ENCODE measurements at places on chromosomes 16 and 17.

DNA sequence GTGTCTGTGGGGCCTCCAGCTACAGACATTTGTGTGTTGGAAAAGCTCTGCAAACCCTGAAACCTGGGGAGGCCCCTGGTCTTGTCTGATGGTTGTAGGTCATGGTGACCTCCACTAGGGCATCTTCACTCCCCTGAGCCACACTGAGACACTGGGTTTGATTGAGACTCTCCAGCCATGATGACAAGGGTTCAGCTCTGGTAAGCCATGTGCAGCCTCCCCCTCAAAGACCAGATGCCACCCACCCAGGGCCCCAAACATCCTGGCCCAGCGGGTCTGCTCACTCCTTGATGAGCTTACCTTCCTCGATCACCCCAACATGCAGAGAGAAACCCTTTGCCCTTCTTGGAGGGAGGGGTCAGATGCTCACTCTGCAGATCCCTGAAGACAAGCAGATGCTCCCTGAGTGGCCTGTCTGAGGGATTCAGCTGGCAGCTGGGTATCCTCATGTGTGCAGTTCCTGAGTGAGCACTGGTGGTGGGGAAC is 101.6 kb downstream of the METRNL start:
- no peak for DNase-seq

DNA sequence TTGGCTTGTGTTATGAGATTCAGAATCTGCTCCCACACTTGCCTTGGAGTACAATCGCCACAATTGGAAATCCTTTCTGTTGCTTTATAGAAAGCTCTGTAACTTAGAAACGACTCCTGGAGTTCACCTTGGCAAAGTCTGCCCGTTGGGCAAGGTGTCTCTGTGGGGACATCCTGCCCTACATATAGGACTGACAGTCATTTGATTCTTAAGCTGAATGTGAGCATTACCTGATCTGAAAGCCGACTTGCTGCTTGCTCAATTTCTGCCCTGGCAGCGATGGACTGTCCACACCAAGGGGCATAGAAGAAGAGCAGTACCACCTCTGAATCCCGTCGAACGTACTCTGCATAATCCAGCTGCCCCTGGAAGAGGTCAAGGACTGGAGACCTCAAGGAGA is 6.9 kb downstream of the TXNDC11 start:
- no peak for DNase-seq

DNA sequence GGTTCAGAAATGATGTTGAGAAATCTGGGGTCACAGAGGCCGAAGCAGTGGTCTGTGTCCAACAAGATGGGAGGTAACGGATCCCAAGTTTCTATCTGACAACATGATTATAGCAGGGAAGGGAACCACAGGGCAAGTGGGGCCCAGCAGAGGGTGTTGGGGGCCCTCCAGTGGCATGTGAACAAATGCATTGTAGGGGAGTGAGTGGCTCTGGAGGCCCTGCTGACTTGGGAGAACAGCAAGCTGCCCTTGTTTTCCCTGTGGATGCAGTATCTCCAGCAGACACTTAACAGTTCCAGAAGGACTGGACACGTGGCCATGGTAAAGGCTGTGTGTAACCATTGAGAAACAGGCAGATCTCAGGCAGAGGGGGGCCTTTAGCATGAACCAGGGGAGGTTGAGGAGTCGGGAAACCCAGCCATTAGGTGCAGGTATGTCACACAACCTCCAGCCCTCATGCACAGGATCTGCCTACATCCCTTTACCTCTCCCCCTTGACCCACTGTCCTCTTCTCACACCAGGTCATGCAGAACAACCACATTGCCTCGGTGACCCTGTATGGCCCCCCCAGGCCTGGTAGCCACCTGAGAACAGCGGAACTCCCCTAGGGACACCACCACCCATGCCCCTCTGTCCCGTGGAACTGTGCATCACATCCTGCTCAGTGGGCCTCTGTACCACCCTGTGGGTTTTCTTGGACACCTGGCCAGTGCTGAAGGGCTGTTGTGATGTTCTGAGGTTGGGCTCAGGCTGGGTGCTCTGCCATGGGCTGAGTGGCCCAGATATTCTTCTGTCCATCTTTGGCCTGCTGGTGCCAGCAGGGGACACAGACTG is 4.1 kb downstream of the B3GNT9 start:
- DNase-seq = no peak

- DNase-seq = no peak
These were observed 6.4 kb downstream of the ZNF764 start for GRCh38 chr16:30551781-30552180.

DNA sequence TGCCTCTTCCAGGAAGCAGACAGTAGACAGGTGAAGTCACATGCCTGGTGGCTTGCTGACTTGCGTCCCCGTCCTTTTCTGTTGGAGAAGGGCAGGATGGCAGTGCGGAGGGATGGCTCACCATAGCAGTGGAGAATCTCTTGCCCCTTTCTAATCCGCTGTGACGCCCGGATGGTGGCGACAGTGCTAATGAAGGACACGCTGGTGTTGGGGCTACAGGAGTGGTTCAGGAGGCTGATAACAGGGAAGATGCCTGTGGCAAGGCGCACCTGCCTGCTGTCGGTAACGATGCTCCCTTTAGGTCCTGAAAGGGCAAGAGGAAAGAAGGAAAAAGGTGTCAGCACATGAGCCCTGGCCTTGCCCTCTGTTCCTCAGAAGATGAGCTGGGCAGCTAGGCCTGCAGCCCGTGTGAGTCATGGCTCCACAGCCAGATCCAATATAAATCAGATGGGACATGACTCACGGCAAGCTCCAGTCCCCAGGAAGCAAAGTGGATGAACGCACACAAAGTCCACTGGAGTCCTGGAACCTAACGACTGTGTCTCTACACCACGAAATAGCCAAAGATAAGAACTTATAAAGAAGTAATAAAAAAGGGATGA is 25.5 kb downstream of the SERPINF1 start:
- DNase-seq = no peak

DNA sequence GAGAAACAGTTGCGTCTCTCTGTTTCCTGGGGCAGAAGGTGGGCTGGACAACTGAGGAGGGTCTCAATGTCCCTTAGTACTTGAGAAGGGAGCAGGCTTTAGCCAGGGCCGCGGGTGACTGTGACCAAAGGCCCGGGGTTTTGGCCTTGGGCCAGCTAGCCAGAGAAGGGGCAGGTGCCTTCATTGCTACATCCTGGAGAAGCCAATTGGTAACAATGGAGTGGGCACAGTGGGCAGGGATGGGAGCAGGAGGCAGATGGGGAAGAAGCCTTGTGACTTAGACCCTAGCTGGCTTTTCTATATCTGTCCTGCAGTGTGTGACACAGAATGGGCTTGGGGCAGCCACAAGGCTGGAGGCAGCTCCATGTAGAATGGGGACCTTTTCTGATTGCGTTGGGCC is 46.0 kb downstream of the CLEC16A start:
- no peak for DNase-seq

- DNase-seq = no peak
These were observed 204.9 kb downstream of the AXIN2 start for GRCh38 chr17:65356536-65356935.

- no peak for DNase-seq
These were observed 42.6 kb upstream of the CHMP6 start for GRCh38 chr17:80948976-80949450.

GRCh38 chr16:49128740-49129139 is 152.9 kb downstream of the CBLN1 start:
- no peak for DNase-seq

DNA sequence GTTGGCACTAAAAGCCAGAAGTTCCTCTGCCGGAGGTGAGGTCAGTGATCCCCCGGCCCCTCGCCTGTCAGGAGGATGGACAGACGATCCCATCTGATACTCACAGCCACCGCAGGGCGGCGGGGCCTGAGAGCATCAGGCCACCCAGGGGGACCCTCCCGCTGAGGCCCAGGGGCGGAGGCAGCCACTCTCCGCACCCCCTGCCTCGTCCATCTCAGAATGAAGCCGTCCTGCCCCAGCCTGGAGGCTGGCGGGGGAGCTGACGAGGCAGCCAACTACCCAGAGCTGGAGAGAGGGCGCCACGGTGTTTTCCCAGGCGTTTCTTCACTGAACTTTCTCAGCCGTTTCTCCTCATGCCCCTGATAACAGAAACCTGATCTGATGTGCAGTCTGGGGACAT is 22.6 kb downstream of the TPSD1 start:
- DNase-seq = no peak

DNA sequence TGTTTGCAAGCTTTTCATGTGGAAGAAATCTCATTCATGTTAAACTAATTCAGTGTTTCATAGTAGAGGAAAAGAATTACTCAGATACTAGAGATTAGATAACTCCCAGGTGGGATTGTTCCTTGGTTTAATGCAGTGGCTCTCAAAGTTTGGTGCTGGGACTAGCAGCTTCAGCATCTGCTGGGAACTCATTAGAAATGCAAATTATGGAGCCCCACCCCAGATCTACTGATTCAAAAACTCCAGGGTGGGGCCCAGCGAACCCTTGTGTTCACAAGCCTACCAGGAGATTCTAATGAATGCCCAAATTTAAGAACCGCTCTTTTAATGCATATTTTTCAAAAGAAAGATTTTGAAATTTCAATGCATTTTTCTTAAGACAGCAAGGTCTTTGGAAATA is 253.4 kb upstream of the CNTNAP4 start:
- no peak for DNase-seq

DNA sequence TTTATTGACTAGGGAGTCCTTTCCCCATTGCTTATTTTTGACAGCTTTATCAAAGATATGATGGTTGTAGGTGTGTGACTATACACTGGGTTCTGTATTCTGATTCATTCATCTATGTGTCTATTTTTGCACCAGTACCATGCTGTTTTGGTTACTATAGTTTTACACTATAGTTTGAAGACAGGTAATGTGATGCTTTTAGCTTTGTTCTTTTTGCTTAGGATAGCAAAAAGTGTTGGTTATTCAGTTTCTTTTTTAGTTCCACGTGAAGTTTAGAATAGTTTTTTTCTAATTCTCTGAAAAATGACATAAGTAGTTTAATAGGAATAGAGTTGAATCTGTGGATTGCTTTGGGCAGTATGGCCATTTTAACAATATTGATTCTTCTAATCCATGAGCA is 50.1 kb downstream of the NACA2 start:
- no peak for DNase-seq

DNA sequence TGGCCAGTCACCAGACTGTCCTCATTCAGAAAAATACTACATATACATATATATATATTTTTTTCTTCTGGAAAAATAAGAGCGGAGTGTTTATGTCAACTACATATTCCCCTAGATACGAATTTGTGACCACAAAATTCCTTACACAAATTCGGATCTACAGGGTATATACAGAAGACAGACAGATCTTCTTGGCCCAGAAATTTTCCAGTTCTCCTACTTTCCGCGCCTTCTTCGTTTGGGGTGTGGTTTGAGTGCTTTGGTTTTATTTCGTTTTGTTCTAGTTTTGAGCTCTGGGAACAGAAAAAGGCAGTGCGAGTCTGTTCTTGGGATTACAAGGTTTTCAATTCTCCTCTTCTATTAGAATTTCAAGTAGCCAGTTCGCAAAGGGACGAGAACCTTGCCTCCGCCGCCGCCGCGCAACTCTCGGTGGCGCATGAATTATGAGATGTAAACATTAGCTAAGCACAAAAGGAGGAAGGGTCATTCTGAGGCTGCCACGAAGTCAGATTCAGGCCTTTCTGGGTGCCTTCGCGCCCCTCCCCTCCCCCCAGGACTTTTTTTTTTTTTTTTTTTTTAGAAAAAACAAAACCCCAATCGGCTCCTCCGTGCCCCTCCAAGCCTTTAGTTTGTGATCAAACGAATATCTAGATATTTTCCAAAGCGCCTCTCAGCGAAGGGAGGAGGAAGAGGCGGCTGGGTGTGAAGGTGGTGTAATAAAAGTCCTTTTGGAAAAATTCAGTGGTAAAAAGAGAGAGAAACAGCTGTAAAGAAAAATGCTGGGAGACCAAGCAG is 1.8 kb upstream of the HOXB4 start:
- no peak for DNase-seq

DNA sequence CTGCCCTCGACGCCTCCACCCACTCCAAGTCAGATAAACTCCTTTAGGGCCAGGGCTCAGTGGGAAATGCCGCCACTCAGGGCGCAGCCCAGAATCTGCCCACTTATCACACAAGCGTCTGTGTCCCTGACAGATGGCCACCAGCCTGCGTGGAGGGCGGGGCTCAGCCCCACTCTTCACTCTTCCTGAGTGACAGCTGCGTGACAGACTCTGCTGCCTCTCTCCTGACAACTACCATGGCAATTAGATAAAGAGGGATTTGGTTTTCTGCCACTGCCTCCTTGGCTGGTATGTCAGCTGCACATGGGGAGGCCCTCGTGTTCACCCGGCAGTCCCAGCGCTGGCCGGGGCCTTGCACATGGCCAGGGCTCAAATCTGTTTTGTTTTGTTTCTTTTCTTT is 96.2 kb downstream of the RTN4RL1 start:
- no peak for DNase-seq

- no peak for DNase-seq
These were observed 2.0 kb upstream of the NDRG4 start for GRCh38 chr16:58497935-58498334.

- no peak for DNase-seq
These were observed 64.2 kb downstream of the CREBBP start for GRCh38 chr16:3816326-3816725.

DNA sequence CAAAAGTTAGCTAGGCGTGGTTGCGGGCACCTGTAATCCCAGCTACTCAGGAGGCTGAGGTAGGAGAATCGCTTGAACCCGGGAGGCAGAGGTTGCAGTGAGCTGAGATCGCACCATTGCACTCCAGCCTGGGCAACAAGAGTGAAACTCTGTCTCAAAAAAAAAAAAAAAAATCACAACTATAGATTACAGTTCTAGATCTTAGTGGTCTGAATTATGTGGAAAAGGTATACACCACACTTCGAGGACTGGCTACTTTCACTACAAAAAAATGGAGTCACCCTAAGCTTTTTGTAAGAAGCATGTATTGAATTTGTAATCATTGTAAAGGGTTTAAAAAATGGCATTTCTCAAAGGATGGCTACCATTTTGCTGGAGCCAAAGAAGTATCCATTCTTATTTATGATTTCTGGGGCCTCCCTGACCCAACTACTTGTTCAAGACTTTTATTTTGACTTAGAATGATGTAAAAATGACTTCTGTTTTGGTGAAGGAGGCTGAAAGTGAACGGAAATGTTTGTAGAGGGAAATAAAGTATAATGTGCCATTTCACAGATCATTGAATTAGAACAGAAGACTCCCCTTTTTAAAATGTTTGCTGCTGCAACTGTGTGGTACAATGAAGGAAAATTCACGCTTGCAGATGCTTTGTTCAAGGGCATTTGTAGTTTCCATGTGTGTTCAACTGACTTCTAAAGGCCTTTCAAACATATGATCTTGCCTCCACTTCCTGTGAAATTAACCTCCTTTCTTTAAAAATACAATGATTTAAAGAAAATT is 37.1 kb upstream of the NOL11 start:
- DNase-seq = no peak

DNA sequence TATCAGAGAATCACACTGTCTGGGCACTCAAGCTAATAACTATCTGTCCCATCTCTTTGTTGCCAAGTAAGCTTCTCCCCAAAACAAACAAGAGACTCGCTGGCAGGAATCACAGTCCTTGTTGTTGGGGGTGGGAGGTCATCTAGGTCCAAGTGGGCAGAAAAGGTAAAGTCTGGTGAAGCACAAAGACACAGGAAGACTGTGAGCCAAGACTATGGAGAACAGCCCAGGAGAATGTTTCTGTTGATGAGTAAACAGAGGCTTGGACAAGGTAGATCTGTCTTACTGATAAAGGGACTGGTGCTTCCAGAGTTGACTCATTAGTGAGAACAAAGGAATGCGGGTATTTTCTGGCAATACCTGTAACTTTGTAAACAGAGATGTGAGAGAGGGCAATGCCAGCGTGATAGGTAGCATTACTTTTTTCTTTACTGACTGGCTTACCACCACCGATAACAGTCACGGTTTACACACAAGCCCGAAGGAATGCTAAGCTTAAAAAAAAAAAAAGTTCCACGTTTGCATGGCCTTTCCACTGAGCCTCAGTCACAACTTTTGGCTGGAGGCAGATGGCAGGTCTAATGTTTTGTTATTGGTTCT is 11.5 kb upstream of the MMD start:
- DNase-seq = no peak

All from stimulated activated CD8-positive, alpha-beta memory T cell treated with anti-CD3 and anti-CD28 coated beads, Interleukin-7, amount 100 ng/mL, for 1 hour (primary cell).